ENCODE measurements at places on chromosomes 7 and 10. TPM values are rescaled to one million over a fixed set of nuclear protein-coding genes. Genes with fewer than 3 reads are reported as not detected.

- H3K27ac ChIP-seq: no peak overlapping the region
- DNase-seq: no peak
- H3K4me3 ChIP-seq: no peak overlapping the region
- H3K36me3 ChIP-seq: no peaks in the 10 kb centered on the region
- H3K27me3 ChIP-seq: no peaks in the 10 kb centered on the region
Observed at GRCh38 chr7:10889266-10889898, 84.3 kb upstream of the PHF14 start.

GRCh38 chr7:142802301-142802700 is 31.5 kb downstream of the PRSS2 start:
- no peaks in the 10 kb centered on the region for H3K4me1 ChIP-seq
- no peaks in the 10 kb centered on the region for H3K36me3 ChIP-seq
- DNase-seq: no peak
- no peak overlapping the region for H3K27ac ChIP-seq

- no peak overlapping the region for H3K4me3 ChIP-seq
- H3K27ac ChIP-seq: no peak overlapping the region
- no peaks in the 10 kb centered on the region for H3K27me3 ChIP-seq
- DNase-seq: no peak
- H3K4me1 ChIP-seq: peaks cover 7% of the 10 kb centered on the region
Observed at GRCh38 chr7:38822549-38822948, 86.4 kb downstream of the VPS41 start.

DNA sequence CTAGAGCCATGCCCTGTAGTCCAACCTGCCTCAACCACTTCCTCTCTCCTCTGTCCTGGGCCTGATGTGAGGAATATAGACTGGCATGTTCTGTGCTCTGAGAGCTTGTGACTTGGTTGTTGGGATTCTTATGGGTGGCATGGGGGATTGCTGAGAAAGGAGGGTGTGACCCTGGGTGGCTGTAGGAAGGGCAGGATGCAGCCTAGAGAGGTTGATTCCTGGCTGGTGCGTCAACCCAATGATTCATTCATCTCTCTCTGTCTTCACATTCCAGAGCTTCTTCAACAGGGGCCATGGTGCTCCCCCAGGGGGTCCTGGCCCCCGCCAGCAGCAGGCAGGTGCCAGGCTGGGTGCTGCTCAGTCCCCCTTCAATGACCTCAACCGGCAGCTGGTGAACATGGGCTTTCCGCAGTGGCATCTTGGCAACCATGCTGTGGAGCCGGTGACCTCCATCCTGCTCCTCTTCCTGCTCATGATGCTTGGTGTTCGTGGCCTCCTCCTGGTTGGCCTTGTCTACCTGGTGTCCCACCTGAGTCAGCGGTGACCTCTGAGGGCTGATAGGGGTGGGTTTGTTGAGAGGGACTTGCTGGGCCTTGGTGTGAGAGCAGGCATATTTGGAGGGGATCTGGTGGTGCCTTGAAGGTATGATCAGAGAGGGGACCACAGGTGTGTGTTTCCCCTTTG is 2.6 kb downstream of the FAM241B start:
- H3K36me3 ChIP-seq: no peaks in the 10 kb centered on the region
- no peak overlapping the region for H3K27ac ChIP-seq
- no peaks in the 10 kb centered on the region for H3K4me1 ChIP-seq
- no peak for DNase-seq

DNA sequence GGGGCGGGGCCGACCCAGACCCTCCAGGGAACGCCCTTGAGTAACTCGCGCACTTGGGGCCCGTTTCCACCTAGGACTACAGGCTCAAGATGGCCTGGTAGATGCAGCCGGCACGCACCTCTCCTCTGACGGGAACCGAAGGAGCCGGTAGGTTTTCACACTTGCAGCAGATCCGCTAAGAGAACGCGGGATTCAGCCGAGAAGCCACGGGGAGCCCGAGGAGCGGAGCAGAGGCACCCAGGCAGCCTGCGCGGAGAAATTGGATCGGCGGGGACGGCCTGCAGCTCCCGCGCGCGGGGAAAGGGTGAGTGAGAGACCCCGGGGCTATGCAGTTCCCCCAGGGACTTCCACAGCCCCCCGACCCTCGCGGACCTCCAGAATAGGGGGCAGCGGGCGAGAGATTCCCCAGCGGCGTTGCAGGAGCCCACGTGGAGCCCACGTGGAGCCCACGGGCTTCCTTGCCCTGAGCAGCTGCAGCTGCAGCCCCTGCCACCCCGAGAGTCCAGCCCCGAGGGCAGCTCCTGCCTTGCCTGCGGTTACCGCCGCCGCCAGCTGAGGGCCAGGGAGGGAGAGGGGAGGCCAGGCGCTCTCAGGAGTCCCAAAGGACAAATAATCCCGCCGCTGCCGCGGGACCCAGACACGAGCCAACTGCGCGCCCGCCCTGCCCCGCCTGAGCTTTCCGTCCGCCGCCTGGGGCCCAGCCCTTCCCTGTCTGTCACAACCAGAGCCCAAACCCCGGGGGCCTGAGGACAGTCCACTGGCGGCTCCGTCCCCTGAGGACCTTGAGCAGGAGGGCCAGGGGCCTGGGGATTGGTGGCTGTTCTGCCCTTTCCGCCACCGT is 13.1 kb downstream of the IFT22 start:
- H3K36me3 ChIP-seq: no peaks in the 10 kb centered on the region
- H3K27ac ChIP-seq: no peak overlapping the region
- DNase-seq: no peak
- H3K4me3 ChIP-seq: no peak overlapping the region
- H3K27me3 ChIP-seq: no peaks in the 10 kb centered on the region

DNA sequence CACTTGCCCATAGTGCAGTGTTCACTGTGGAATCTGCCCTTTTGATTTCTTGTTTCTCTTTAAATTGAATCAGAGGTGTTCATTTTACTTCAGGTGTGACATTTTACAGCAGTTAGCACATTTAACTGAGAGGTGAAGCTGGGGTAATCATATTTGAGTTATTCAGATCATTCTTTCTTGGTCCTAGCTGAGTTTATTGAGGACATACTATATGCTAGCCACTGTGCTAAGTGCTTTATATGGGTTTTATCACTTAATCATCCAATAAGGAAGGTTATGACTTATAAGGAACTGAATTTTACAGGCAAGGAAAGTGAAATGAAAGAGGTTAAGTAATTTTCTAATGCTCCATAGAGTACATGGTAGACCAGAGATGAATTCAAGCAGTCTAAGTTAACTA is 79.7 kb downstream of the PON1 start:
- no peak for DNase-seq
- H3K27me3 ChIP-seq: no peaks in the 10 kb centered on the region
- H3K27ac ChIP-seq: no peak overlapping the region
- no peaks in the 10 kb centered on the region for H3K36me3 ChIP-seq
- H3K4me1 ChIP-seq: no peaks in the 10 kb centered on the region

GRCh38 chr7:127932496-127932895 is 98.7 kb downstream of the LRRC4 start:
- no peaks in the 10 kb centered on the region for H3K27me3 ChIP-seq
- H3K36me3 ChIP-seq: peaks cover 3% of the 10 kb centered on the region
- DNase-seq: no peak

DNA sequence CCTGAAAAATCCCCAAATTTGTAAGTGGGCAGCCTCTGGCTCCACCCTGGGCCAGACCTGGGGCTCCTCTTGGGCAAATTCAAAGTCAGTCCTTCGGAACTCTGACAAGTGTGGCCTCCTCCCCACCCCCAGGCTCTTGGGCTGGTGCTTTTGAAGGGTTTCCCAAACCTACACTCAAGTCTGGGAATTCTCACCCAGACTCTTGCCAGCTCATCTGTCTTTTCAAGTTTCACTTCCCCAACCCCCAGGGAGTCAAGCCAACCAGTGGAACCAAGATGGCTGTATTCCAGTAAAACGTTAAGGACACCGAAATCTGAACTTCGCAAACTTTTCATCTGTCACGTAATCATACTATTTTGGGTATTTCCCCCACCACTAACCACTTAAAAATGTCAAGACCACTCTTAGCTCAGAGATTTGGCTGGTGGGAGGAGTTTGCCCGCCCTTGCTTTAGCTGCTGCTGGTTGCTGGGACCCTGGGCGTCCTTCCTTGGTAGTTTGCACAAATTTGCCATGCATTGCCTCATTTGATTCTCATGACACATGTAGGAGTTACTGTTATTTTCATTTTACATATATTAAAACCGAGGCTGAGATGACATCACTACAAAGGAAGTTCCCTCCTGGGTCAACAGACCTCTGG is 1.7 kb upstream of the MYO1G start:
- peak; percentile 84 for DNase-seq
- peaks cover 4% of the 10 kb centered on the region for H3K36me3 ChIP-seq
- no peaks in the 10 kb centered on the region for H3K27me3 ChIP-seq
- H3K4me1 ChIP-seq: no peaks in the 10 kb centered on the region
- no peak overlapping the region for H3K27ac ChIP-seq
- no peak overlapping the region for H3K4me3 ChIP-seq

GRCh38 chr10:21689881-21690280 is 155.8 kb downstream of the MLLT10 start:
- H3K36me3 ChIP-seq: no peaks in the 10 kb centered on the region
- no peak overlapping the region for H3K4me3 ChIP-seq
- no peaks in the 10 kb centered on the region for H3K27me3 ChIP-seq
- no peak for DNase-seq
- H3K27ac ChIP-seq: no peak overlapping the region

DNA sequence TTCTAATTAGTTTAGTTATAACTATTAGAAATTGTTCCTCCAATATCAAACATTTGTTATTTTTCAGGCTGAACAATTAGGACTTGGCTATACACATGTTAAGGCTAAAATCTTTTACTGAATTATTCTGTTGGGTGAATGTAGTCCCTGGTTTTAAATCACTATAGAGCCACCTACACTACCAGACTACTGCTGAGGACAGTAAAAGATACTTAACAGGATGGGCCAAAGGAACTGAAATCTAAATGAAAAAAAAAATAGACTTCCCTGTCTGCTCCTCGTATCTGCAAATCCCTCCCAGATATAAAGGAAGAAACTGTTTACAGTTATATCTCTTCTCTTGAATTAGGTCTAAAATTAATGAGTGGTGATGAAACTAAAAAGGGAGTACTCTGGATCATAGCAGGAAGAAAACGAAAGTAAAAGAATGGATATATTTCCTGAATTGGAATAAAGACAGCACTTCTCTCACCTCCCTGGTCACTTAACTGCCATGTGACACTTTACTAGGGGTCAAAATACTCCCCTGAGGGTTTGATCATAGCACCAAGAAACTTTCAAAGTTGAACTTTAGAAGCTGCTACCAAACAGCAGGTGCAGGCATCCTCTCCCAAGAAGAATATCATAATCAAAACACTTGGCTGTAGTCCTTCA is 12.7 kb downstream of the FBXW4 start:
- H3K27me3 ChIP-seq: no peaks in the 10 kb centered on the region
- H3K27ac ChIP-seq: no peak overlapping the region
- H3K4me1 ChIP-seq: no peaks in the 10 kb centered on the region
- DNase-seq: no peak

GRCh38 chr10:54159924-54160323 is 641.1 kb downstream of the PCDH15 start:
- no peaks in the 10 kb centered on the region for H3K27me3 ChIP-seq
- no peaks in the 10 kb centered on the region for H3K4me1 ChIP-seq
- no peak overlapping the region for H3K27ac ChIP-seq
- no peak for DNase-seq

- no peaks in the 10 kb centered on the region for H3K27me3 ChIP-seq
- H3K27ac ChIP-seq: no peak overlapping the region
- no peaks in the 10 kb centered on the region for H3K4me1 ChIP-seq
- H3K36me3 ChIP-seq: no peaks in the 10 kb centered on the region
Observed at GRCh38 chr7:28479507-28479947, 67.2 kb downstream of the CREB5 start.

DNA sequence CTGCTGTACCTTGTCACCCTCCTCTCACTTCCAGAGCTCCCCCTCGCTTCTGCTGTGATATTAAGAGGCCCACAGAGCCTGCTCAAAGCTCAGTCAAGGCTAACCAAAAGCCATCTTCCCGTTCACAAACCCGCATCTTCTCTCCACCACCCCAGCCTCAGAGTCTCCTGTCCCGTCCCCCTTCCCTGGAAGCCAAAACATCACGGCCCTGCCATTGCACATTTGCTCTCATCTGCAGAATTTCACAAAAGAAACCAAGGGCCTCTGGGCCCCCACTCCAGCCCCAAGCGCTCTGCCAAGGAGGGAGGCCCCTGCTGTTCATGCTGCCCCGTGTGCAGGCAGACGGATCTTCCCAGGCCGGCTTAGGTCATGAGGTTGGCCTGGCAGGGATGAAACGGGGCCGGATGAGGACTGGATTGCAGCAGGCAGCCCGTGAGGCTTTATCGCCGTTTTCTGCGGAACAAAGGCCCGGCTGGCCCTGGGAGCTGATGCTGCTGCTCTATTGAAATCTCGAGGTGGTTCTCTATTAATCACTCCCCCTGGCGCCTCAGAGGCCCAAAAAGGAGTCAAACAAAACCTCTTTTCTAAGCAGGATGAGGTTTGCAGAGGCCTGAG is 31.6 kb upstream of the FOXK1 start:
- H3K27ac ChIP-seq: no peak overlapping the region
- H3K36me3 ChIP-seq: no peaks in the 10 kb centered on the region
- no peaks in the 10 kb centered on the region for H3K4me1 ChIP-seq
- H3K27me3 ChIP-seq: no peaks in the 10 kb centered on the region
- DNase-seq: peak; percentile 67

DNA sequence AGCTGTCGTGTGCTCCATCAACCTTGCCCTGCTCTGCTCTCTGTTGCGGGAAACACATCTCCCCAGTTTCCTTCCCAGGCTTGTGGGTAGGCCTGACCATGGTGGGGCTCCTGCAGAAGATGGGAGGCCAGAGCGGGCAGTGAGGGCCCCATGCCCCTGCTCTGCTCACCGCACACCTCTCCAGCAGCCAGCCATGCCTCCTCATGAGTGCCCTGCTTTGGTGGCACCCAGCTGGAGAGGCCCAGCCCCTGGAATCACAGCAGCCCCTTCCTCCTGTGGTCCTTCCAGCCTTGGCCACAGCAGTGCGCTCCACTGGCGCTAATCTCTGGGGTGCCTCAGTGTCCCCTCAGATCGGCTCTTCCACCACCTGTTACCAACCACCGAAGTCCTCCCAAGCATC is 4.2 kb upstream of the OPN4 start:
- no peaks in the 10 kb centered on the region for H3K4me1 ChIP-seq
- DNase-seq: no peak
- H3K27ac ChIP-seq: no peak overlapping the region
- no peaks in the 10 kb centered on the region for H3K27me3 ChIP-seq

GRCh38 chr10:60230892-60231291 is 158.8 kb downstream of the ANK3 start:
- no peaks in the 10 kb centered on the region for H3K36me3 ChIP-seq
- H3K4me3 ChIP-seq: no peak overlapping the region
- H3K27me3 ChIP-seq: no peaks in the 10 kb centered on the region
- H3K4me1 ChIP-seq: no peaks in the 10 kb centered on the region
- DNase-seq: no peak
- no peak overlapping the region for H3K27ac ChIP-seq

- H3K4me3 ChIP-seq: no peak overlapping the region
- H3K36me3 ChIP-seq: no peaks in the 10 kb centered on the region
- no peak for DNase-seq
Observed at GRCh38 chr7:129959471-129960203, 6.9 kb upstream of the UBE2H start.

The ZCWPW1 gene
- total RNA-seq: 4.4 TPM

The TUBB8 gene
- not detected for total RNA-seq

The SLC13A1 gene
- total RNA-seq: not detected

The RBP4 gene
- 9.4 TPM for total RNA-seq

The TRIM50 gene
- total RNA-seq: 2.2 TPM

The AMPH gene
- 8.8 TPM for total RNA-seq

The MEIG1 gene
- not detected for total RNA-seq

The NPTX2 gene
- 35.2 TPM for total RNA-seq

The ADCY1 gene
- 5.8 TPM for total RNA-seq

The PRKCQ gene
- total RNA-seq: 1.1 TPM
